Muscle of leg (tissue), 16 donors: ENCODE measurements at places on chromosomes 6 and 20.
A peak's percentile ranks its signal among the peaks of the same experiment; 100 is the strongest.

DNA sequence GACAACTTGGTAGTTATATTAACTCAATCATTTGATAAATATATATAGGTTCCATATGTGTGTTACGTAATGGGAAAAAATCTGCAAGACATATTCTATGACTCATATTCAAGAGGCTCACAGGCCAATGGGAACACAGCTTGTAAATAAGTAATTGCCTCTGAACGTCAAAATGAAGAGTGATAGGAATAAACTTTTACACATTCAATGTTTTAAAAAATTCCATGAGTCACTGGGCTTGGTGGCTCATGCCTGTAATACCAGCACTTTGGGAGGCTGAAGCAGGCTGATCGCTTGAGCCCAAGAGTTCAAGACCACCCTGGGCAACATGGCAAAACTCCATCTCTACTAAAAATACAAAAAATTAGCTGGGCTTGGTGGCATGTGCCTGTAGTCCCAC, 209.4 kb upstream of the MCHR2 start:
- DNase-seq = no peak

DNA sequence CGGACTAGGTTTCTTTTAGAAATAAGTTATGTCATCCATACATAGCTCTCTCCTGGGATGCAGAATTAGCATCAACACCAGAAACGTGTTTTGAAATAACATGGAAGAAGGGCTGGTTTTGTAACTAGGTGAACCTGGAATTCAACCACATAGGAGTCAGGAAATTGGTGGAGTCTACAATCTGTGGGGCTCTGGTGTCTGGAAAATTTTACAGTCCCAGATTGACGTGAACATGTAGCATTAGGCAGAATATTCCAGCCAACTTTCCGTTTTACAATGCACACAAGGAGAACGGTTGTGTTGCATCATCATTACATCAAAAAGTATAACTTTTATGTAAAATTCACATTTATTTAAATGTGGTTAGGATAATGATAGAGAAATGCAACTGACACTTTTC, 1.9 kb downstream of the KCNQ5 start:
- no peak for DNase-seq

- DNase-seq = peak; percentile 92
These were observed 4.1 kb upstream of the ZNF512B start for GRCh38 chr20:63973636-63974401.

DNA sequence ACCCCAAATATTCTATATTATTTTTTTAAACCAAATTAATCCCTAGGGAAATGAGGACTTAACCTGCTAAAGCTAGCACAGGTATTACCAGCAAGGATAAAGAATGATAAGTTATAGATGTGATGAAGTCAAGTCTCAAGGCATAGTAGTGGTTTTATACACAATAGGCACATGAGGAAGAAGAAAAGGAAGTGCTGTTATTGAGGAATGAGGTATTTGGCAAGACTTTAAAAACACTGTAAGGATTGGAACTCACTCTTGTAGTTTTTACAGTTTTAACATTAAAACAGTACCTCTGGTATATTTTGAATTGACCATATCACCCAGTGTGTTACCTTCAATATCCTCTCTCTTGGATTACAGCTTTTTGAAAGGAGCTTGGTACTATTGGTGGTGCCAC, 54.6 kb downstream of the PHF3 start:
- no peak for DNase-seq
